ENCODE measurements at places on chromosomes 7 and 10. TPM values are rescaled to one million over a fixed set of nuclear protein-coding genes. Genes with fewer than 3 reads are reported as not detected.

DNA sequence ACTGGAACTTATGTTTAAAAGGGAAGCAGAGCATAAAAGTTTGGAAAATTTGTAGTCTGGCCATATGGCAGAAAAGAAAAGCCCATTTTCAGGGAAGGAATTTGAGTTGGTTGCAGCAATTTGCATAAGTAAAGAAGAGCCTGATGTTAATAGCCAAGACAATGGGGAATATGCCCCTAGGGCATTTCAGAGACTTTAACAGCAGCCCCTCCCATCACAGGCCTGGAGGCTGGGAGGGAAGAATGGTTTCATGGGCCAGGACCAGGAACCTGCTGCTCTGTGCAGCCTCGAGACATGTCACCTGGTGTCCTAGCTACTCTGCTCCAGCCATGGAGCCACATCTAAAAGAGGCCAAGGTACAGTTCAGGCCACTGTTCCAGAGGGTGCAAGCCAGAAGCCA is 35.3 kb downstream of the HTR7 start:
- DNase-seq = no peak

GRCh38 chr10:132480356-132480755 is 57.2 kb upstream of the INPP5A start:
- DNase-seq = no peak

DNA sequence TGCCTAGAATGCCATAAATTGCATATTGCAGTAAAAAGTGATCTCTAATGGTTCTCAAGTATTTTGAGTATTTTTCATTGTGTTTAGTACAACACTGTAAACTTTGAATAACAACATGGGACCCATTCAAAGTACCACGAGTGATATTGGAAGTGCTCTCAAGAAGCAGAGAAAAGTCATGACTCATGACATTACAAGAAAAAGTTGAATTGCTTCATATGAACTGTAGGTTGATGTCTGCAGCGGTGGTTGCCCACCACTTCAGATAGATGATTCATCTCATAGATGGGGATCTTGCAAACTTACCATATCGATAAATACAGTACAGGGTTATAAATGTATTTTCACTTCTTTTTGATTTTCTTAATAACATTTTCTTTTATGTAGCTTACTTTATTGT is 33.9 kb downstream of the ENTPD1 start:
- no peak for DNase-seq

DNA sequence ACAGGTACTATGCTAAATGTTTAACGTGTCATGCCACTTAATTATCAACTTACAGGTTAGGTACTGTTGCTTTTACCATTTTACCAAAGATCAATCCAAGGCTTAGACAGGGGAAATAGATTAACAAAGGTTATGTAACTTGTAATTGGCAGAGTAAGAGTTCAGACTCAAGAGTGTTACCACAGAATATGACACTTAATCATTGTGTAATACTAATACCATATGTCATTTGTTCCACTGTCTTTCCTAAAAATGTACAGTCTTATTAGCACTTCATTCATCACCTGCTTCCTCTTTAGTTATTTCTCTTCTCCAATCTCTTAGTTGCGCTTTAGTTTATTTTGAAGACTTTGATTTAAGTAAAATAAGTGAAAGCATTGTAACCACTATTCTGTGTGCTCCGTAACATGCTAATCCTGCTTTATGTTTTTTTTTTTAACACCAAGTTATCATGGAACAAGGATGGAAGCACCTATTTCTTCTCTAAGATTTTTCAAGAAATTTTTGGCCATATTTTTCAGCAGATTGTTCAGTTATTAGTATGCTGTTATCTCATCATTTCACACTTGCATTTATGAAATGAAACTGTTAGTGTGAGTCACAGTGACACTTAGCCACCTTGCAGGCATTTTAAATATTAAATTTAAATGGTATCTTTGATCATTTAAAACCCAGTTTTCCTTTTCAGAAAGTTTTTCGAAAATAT is 197.3 kb downstream of the PHF14 start:
- no peak for DNase-seq

DNA sequence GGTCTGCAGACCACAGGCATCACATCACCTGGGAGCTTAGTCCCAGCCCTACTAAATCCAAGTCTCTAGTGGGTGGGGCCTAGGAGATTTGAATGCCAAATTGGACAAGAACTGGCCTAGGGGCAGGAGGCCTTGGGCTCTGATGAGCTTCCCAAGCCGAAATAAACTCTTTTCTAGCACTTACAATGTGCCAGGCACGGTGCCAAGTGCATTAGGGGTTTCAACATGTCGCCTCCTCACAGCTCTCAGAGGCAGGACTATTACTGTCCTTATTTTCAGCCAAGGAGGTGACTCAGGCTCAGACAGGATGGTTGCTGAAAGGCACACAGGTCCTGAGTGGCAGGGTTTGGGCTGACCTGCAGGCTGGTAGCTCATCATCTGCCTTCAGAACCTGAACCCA is 9.2 kb upstream of the CPA1 start:
- DNase-seq = no peak

GRCh38 chr10:127458829-127459228 is 90.3 kb upstream of the NPS start:
- DNase-seq = no peak

TMEM273 gene
- not detected for polyA plus RNA-seq

GRCh38 chr7:70942791-70943190 is 189.2 kb upstream of the GALNT17 start:
- no peak for DNase-seq

DNA sequence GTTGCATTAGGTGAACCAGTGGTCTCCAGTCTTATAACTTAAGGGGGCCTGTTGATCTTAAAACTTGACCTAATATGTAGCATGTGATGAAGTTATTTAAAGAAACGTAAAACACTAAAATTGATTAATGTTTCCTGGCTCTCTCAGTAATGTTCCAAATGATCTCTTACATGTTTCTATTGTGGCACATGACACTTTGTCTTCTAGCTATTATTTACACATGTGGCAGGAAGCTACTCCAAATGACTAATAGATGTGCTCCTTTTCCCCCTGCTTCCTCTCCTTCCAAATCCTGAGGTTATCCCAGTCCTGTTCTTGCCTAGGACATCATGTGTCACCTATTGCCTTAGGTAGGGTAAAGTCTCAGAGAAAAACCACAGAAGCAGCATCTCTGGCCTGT is 89.4 kb downstream of the FAS start:
- no peak for DNase-seq

- DNase-seq = no peak
Measured at GRCh38 chr10:100158044-100158805, 27.6 kb downstream of the ERLIN1 start.

CPA1 gene
- polyA plus RNA-seq = 0.07 TPM

GRCh38 chr7:22697876-22698606 is 29.0 kb upstream of the IL6 start:
- DNase-seq = no peak

DNA sequence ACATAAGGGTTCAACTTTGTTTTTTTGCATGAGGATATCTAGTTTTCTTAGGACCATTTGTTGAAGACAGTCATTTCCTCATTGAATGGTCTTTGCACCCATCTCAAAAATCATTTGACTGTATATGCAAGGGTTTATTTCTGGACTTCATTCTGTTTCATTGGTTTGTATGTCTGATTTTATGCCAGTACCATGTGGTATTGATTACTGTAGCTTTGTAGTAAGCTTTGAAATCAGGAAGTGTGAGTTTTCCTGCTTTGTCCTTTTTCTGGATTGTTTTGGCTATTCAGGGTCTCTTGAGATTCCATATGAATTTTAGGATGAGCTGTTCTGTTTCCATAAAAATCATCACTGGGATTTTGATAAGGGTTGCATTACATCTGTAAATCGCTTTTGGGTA is 63.9 kb downstream of the SND1 start:
- DNase-seq = no peak

SLC26A3 gene
- not detected for polyA plus RNA-seq

HMX2 gene
- polyA plus RNA-seq = not detected

GRCh38 chr7:100219271-100219737 is 445 bp upstream of the PVRIG start:
- no peak for DNase-seq

CARD11 gene
- polyA plus RNA-seq = 1.2 TPM

PPP1R17 gene
- not detected for polyA plus RNA-seq

DNA sequence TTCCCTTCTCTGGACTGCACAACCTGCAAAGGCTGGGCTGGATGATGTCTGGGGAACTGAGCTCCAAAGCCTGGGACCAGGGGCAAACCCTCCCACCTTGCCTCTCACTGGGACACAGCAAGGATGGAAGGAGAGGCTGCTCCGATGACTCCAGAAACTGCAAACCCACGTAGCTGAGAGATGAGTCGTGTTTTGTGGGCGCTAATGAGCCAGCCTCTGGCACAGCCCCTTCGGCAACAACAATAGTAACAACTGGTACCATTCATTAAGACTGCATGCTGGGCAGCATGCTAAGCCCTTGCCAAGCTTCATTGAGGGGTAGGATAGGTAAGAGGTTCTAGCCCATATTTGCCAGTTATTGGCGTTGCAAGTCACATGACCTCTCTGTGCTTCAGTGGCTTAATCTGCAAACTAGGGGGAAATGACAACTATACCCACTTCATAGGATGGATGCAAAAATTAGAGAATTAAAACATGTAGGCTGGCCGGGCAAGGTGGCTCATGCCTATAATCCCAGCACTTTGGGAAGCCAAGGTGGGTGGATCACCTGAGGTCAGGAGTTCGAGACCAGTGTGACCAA is 145.9 kb downstream of the SH3PXD2A start:
- no peak for DNase-seq

- no peak for DNase-seq
Measured at GRCh38 chr7:156101355-156101754, 289.1 kb upstream of the SHH start.

DNA sequence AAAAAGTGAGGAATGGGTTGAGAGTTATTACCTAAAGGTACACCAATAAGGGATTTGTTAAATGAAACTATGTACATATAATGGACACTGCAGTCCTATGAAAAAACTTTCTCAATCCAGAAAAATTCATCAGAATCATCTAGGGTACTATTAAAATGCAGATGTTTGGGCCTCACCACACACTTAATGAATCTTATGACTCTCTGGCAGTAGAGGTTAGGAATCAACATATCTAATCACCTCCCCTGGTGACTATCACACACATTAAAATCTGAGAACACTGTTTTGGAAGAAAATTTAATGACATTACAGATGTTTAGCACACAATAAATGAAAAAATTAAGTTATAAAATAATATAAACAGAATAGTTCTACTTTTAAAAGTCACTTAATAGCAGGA is 32.1 kb downstream of the BAZ1B start:
- DNase-seq = no peak

- DNase-seq = no peak
Measured at GRCh38 chr10:45471531-45472310, 97.7 kb downstream of the ALOX5 start.

TES gene
- polyA plus RNA-seq = 130 TPM

DNA sequence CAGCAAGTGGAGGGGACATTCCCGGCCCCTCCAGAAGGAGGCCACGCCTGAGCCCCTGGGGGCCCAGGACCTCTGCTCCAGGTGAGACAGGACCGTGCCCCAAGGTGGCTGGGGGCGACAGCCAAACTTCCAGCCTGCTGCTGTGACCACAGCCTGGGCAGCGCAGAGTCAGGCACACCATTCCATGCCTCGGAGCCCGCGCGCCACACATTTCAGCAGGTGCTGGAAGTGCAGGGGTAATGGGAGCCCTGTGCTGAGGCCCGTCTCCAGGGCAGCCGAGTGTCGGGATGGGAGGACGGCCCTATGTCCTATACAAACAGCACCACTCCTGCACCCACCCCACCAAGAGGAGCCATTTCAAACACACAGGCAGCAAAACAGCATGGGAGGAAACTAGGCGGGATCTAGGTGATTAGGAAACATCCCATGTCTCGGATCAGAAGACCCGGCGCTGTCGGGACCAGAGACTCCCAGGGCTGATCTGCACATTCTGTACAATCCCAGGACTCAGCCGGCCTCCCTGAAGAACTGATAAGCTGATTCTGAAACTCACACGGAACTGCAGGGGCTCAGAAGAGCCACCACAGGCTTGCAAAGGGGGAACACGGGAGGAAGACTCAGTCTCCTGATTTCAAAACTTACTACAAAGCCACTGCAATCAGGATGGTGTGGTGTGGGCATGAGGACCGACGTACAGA is 272.3 kb downstream of the ELFN1 start:
- DNase-seq = no peak

Measured in AG04450 (cell line).